G401 (cell line): ENCODE measurements at places on chromosomes 3 and 15.

GRCh38 chr3:25563601-25564000, 101.1 kb downstream of the TOP2B start:
- no peak for DNase-seq

DNA sequence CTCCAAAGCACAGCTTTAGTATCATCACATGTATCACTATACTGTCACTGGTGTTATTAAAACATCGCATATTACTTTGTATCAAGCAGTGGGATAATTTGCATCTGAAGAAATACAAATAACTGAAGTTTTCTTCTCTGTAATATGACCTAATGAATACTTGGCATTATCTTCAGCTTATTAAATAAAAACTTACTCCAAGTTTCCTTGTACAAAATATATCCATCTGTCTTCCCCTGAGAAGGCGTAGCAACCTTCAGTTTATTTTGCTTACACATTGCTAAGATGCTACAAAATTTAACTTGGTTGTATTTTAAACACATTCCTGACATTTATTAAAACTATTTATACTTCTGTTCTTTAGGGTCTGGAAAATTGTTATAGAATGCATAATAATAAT, 13.7 kb downstream of the FGF7 start:
- DNase-seq, result no peak

- no peak for DNase-seq
Measured at GRCh38 chr15:39338251-39338650, 242.6 kb upstream of the THBS1 start.

DNA sequence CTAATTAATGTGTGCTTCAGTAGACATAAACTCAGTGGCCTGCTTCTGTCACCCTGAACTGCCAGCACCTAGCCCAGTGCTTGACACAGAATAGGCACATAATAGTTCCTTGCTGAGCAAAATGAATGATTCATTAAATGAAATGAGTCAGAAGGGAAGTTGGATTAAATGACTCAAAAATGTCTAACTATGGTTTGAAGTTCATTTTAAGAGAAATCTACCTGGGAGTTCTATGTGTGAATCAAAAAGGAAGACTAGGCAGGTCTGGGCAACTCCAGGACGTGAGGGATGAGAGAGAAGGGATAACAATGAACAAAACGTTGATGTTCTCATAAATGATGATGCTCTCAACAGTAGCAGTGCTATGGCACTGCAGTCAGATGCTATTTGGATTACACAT, 175.0 kb downstream of the CFAP20DC start:
- no peak for DNase-seq

DNA sequence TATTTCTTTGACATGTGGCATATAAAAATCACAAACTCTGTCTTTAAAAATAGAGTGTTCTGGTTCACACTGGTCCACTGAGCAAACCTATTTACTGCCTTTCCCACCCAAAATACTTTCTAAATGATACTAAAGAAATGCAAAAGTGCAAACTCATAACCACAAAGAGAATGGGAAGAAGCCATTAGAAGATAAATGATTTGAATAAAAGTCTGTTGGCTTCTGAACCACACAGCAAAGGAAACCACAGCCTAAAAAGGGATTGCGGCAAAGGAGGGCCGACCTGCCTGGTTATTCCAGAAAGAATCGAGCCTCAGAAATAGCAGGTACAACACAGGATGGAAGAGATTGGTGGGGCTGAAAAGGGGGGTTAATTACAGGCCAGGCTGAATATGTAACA, 599.5 kb downstream of the FHIT start:
- no peak for DNase-seq
